ENCODE measurements at places on chromosomes 5 and 9. TPM values are rescaled to one million over a fixed set of nuclear protein-coding genes. Genes with fewer than 3 reads are reported as not detected.

The DIRAS2 gene
- polyA plus RNA-seq = 0.97 TPM

The TPPP gene
- polyA plus RNA-seq = 6.8 TPM

The PROB1 gene
- polyA plus RNA-seq = 27.5 TPM

The CKMT2 gene
- 62.0 TPM for polyA plus RNA-seq

The PPP3R2 gene
- polyA plus RNA-seq = not detected

The CEL gene
- polyA plus RNA-seq = 4.3 TPM

The FOXD4L3 gene
- not detected for polyA plus RNA-seq

The CDH18 gene
- not detected for polyA plus RNA-seq

The C9 gene
- polyA plus RNA-seq = 0.22 TPM

The FAM163B gene
- 0.19 TPM for polyA plus RNA-seq

The SIT1 gene
- polyA plus RNA-seq = 0.55 TPM

The ARID3C gene
- polyA plus RNA-seq = 0.18 TPM

The AHRR gene
- 1.8 TPM for polyA plus RNA-seq

The SGCD gene
- polyA plus RNA-seq = 101 TPM

The SPATA31D4 gene
- not detected for polyA plus RNA-seq

The PCDHGB2 gene
- 2.1 TPM for polyA plus RNA-seq

The SOX30 gene
- 0.46 TPM for polyA plus RNA-seq

The LCN1 gene
- polyA plus RNA-seq = not detected

The NREP gene
- 395 TPM for polyA plus RNA-seq

The PITX1 gene
- polyA plus RNA-seq = 6.9 TPM

The RPL37 gene
- 2,663 TPM for polyA plus RNA-seq

The TMEM167A gene
- polyA plus RNA-seq = 56.8 TPM

The IDNK gene
- polyA plus RNA-seq = 6.0 TPM

The STK10 gene
- polyA plus RNA-seq = 14.2 TPM

The SWI5 gene
- not detected for polyA plus RNA-seq

The PCDHB2 gene
- 3.4 TPM for polyA plus RNA-seq

The SHISAL2B gene
- 1.1 TPM for polyA plus RNA-seq

The ZNG1A gene
- 55.8 TPM for polyA plus RNA-seq

The SCGB3A2 gene
- not detected for polyA plus RNA-seq

The PCDHAC2 gene
- 1.0 TPM for polyA plus RNA-seq

The BRIX1 gene
- 25.9 TPM for polyA plus RNA-seq

The AIF1L gene
- polyA plus RNA-seq = 25.9 TPM

The ZFP37 gene
- 4.3 TPM for polyA plus RNA-seq

The ENHO gene
- polyA plus RNA-seq = 3.2 TPM

The CYSRT1 gene
- 3.2 TPM for polyA plus RNA-seq

The NUTM2F gene
- not detected for polyA plus RNA-seq

The NIM1K gene
- polyA plus RNA-seq = 0.20 TPM

The CDHR2 gene
- polyA plus RNA-seq = 0.20 TPM

The IFNA2 gene
- not detected for polyA plus RNA-seq

The GGTA1 gene
- 13.1 TPM for polyA plus RNA-seq

The CCT5 gene
- polyA plus RNA-seq = 180 TPM

The ESM1 gene
- 2.9 TPM for polyA plus RNA-seq

The DNAH5 gene
- 0.66 TPM for polyA plus RNA-seq

The TLX3 gene
- polyA plus RNA-seq = not detected

The LRRTM2 gene
- 0.64 TPM for polyA plus RNA-seq

The POU5F2 gene
- polyA plus RNA-seq = 0.03 TPM

The GPR151 gene
- polyA plus RNA-seq = not detected

The ITGA2 gene
- polyA plus RNA-seq = 14.0 TPM

The NME5 gene
- polyA plus RNA-seq = 1.2 TPM

The TMEM215 gene
- polyA plus RNA-seq = 0.53 TPM

The SPATA31E1 gene
- polyA plus RNA-seq = not detected

The SOHLH1 gene
- not detected for polyA plus RNA-seq
